ENCODE measurements at places on chromosomes 4 and X. TPM values are rescaled to one million over a fixed set of nuclear protein-coding genes. Genes with fewer than 3 reads are reported as not detected.

DNA sequence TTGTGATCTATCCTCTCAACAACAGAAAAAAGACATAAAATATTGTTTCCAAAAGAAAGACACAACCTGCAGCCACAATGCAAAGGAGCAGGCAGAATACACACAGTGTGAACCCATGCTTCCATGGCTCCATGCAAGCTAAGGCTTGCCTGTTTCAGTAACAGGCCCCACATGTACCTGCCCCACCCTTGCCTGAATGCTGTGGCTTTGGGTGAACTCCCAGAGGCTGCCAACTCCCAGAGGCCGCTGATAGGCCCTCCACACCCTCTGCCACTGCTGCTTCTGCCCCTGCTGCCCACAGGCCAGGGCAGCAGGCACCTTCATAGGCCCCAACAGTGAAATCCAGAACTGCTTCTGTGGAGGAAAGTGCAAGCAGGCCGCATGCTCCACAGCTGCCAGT lies 313.9 kb downstream of the CHIC1 start:
- no peak for DNase-seq

DNA sequence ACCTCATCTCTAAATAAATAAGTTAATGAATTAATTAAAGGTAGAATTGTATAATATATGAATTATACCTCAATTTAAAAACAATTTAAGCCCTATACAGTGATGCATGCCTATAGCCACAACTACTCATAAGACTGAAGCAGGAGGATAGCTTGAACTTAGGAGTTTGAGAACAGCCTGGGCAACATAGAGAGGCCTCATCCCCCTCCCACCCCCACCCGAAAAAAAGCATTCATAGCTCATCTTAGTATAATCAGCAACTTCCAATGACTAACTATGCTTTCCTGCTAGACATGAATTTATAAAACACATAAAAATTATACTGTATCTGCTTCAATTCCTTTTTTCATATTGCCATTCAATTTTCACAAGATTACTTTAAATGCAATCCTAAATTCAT lies 1.6 kb downstream of the LRBA start:
- no peak for DNase-seq

GRCh38 chr4:151887031-151887815 lies 126.4 kb upstream of the GATB start:
- peak; percentile 12 for DNase-seq

GRCh38 chr4:119585771-119586170 lies 42.8 kb downstream of the PDE5A start:
- DNase-seq: no peak

DNA sequence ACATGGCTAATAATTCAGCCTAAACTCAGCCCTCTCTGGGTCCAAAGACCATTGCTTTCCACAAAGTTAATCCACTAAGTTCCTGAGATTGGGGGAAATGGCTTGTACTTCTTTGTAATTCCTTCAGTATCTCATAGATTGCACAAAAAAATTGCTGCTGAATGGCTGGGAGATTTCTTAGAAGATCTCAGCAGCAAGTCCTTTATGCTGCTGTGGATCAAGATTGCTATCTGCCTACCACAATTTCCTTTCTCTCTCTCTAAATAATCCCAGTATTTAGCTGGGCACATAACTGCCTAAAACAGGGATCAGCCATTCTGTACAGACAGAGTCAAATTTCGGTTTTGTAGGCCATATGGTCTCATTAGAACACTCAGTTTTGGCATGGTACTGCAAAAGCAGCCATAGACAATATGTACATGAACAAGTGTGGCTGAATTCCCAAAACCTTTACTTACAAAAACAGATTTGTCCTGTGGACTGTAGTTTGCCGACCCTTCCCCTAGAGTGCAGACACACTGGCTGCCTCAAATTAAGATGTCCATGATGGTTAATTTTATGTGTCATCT lies 18.5 kb upstream of the HOPX start:
- no peak for DNase-seq

GRCh38 chr4:165874072-165874790 lies 1.2 kb downstream of the TLL1 start:
- DNase-seq: no peak

DNA sequence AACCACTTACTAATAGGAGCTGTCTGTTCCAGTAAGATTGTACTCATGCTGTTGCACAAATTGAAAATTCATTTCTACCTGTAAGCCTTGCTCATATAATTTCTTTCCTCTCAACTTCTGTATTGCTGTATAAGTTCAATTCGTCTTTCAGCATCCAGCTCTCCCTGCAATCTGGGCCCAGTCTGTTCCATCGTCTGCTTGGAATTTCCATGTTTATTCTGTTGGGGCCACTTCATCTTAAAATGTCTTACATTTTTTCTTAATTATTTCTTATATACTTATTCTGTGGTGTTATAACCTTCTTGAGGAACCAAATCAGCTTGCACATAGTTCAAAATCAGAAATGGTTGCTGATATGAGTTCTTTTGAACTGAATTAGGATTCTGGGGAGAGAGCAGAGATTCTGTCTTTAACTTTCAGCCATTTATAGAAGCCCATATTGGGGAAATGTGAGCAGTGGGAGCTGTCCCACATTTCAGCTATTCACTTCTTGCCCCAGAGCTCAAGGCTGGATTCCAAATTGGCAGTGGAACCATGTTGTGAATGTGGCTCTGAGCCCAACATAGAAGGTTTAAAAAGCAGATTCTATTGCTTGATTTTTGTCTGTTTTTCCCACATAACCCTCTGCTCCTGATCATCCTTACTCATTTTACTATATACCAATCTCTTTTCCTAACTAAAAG lies 291.9 kb downstream of the BMPR1B start:
- peak; percentile 41 for DNase-seq

GRCh38 chrX:113741744-113742143 lies 842.1 kb upstream of the HTR2C start:
- no peak for DNase-seq

- no peak for DNase-seq
Measured at GRCh38 chrX:112866175-112866574, 25.5 kb upstream of the AMOT start.

GRCh38 chr4:174928575-174929253 lies 10.6 kb downstream of the ADAM29 start:
- DNase-seq: no peak

The MAGEB17 gene
- not detected for total RNA-seq

The BST1 gene
- 8.4 TPM for total RNA-seq

The FGB gene
- total RNA-seq: not detected

The PTTG2 gene
- total RNA-seq: 2.9 TPM

The DLG3 gene
- 18.8 TPM for total RNA-seq

The EREG gene
- total RNA-seq: 1.8 TPM

The TMPRSS11F gene
- total RNA-seq: not detected

All from stomach (tissue), 19 donors.